NT2/D1 (cell line): ENCODE measurements at places on chromosomes 1 and 21.
A peak's percentile ranks its signal among the peaks of the same experiment; 100 is the strongest.

DNA sequence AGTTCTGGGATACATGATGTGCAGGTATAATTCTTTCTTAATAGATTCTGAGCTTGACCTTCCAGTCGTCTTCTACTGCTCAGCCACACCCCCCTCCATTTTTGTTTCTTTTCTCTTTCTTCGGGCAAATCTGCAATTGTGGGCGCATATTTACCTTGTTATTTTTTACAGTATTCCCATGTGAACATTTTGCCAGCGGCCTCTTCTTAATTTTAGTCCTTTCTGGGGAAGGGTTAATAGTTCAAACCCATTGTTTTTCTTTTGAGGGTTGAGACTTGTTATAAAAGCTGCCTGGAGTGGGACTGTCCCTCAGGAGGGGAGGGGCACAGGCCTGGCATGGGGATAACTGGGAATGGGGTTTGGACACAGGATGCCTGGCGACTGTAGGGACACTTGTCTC, 40.3 kb downstream of the PBX1 start:
- DNase-seq: no peak

- DNase-seq: no peak
Observed at GRCh38 chr1:171794085-171794484, 12.6 kb downstream of the METTL13 start.

- DNase-seq: peak; percentile 78
Observed at GRCh38 chr1:199551967-199552565, 475.4 kb upstream of the NR5A2 start.

- no peak for DNase-seq
Observed at GRCh38 chr1:192003295-192004077, 154.8 kb upstream of the RGS18 start.

DNA sequence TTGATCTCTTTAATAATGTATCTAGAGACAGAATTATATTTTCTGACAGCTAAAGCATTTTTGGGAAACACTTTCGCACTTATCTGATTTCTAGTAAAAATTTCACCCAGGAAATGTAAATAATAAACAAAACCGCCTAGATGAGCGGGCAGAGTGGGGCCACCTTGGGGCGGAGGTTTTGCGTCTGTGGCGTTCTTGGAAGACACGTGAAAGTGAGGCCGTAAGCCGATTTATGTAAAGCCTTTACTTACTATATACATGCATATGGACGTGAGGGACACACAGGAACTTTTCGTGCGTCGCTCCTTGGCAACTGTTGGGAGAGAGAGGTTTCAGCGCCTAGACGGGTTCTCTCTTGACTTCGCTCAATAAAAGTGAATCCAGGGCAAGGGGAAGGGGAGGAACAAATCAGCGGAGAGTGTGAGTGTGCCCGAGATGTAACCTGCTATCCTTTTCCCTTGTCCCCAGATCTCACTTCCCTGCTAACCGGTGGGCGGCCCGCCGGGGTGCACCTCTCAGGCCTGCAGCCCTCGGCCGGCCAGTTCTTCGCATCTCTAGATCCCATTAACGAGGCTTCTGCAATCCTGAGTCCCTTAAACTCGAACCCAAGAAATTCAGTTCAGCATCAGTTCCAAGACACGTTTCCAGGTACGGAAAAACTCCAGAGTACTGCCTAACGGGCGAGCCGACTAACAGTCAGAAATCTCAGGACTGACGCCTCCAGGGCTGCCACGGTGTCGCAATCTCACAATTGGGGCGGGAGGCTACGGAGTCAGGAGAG, 1.7 kb downstream of the HLX start:
- peak; percentile 44 for DNase-seq

GRCh38 chr1:65422241-65423203, 2.1 kb downstream of the LEPR start:
- no peak for DNase-seq

DNA sequence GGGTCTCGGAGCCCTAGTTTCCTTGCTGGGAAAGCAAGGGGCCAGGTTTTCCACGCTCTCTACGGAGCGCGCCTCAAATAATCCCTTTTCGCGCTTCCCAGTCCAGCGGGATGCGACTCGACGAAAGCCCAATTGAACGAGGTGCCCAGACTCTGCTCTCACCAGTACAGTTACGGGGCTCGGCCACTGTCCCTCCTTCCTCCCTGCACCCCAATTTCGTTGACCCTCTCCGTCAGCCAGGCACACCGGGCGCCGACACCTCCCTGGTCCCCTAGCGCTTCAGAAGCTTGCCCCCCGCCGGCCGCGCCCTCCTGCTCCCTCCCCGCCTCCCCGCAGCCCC, 389 bp downstream of the SEMA6C start:
- no peak for DNase-seq

DNA sequence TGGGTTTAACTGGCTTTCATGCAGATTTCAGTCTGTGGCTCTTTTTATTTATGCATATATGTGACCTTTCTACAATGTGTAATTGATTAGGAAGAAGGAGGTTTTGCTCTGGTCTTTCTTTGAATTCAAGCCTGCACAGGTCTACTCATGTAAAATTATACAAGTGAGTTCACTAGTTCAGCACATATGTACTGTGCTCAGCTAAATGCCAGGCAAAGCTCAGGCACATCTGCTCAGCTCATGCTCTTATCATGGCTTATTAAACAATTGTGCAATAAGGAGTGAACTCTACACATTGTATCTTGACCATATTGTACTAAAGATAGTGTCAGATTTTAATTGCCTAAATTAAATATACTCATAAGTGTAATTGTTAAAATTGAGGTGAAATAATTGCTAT, 378.4 kb downstream of the ADGRL2 start:
- no peak for DNase-seq

- DNase-seq: no peak
Observed at GRCh38 chr1:91732291-91733107, 153.5 kb downstream of the TGFBR3 start.

GRCh38 chr1:3783651-3784474, 11.3 kb downstream of the SMIM1 start:
- no peak for DNase-seq

DNA sequence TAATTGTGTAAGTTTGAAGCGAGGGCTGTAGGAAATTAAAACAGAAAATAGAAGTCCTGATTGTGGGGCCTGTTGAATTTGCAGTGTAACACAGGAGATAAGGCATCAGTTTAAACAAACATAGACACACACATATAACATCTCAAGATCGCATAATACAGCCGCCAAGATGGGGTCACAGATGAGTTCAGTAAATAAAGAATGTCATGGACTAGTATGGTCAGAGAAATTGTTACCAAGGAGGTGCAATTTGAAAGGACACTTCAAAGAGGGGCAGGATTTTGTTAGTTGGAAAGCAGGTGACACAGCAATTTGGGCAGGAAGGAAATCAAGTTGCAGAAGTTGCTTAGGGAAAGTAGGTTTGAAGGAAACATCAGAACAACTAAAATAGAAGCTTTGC, 450.0 kb downstream of the USP25 start:
- no peak for DNase-seq

DNA sequence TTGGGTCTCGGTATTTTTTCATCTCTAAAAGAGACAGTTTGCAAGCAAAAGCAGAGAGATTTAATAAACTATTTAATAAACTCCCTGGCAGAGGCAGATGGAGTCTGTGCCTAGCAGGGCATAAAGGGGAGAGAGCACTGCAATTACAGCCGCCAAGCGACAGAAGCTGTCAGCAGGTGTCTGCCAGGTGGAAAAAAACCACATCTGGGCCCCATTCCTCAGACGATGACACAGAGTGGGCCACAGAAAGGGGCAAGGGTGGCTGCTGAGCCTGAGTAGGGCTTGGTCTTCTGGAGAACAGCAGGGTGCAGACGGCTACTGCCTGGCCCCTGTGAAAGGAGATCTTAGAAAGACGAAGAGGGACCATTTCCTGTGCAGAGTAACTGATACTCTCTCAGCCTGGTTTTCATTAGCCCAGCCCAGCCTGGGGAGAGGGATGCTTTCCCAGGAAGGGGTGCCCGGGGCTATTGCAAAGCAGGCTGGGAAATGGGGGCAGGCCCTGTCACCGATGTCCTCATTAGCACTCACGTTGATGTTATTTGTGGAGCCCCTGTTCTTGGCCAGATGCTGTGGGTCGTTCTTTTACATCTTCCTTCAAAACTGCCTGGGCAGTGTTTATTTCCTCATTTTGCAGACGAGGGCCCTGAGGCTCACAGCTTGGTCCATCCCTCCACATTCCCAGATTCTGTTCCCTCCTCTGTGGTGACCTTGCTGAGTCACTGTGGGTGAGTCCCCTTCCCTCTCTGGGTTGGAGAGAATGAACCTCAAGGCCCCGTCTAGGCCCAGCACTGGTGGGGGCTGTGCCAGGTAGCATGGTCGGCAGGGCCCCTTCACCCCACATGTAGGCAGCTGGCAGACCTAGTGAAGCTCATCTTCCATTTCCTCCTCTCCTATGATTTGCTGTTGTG, 472.7 kb downstream of the PTPRU start:
- DNase-seq: no peak

- DNase-seq: no peak
Observed at GRCh38 chr1:216742625-216743024, 19.4 kb upstream of the ESRRG start.

GRCh38 chr1:193661385-193661784, 475.0 kb upstream of the B3GALT2 start:
- DNase-seq: no peak

- DNase-seq: no peak
Observed at GRCh38 chr1:8560035-8560434, 242.1 kb downstream of the SLC45A1 start.

DNA sequence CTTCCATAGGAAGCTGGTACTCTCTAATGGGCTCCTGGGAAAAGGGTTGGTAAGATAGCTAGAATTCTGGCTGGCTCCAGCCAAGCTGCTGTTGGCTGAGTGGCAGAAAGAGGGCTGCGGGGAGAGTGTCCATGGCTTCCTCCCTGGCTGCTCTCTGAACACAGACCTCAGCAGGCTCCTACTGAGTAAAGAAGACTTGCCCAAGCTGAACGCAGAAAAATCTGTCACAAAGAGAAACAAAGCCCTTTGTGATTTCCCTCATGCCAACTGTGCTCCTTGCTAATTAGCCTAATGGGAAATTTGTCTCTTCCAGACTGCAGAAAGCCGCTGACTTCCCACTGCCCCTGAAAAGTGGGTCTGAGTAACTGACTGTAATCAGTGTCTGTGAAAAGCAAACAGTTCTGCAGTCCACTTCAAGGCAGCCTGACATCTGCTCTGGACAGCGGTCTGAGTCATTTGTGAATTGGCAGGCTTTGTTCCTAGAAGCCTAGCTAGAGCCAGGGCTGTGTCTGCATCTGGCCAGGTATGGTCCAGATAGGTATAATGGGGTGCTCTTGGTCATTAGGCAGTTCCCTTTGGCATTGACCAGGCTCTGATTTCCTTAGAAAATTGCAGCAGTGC, 282.8 kb downstream of the ZNF648 start:
- DNase-seq: no peak

DNA sequence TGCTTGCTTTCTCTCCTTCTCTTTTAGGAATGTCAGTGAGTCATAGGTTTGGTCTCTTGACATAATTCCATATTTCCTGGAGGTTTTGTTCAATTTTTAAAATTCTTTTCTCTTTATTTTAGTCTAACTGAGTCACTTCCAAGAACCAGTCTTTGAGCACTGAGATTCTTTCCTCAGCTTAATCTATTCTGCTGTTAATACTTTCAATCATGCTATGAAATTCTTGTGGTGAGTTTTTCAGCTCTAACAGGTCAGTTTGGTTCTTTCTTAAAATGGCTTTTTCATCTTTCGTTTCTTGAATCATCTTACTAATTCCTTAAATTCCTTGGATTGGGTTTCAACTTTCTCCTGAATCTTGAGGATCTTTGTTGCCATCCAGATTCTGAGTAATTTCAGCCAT, 321.0 kb downstream of the PTBP2 start:
- DNase-seq: no peak

GRCh38 chr1:170426596-170426995, 105.4 kb upstream of the GORAB start:
- peak; percentile 13 for DNase-seq

DNA sequence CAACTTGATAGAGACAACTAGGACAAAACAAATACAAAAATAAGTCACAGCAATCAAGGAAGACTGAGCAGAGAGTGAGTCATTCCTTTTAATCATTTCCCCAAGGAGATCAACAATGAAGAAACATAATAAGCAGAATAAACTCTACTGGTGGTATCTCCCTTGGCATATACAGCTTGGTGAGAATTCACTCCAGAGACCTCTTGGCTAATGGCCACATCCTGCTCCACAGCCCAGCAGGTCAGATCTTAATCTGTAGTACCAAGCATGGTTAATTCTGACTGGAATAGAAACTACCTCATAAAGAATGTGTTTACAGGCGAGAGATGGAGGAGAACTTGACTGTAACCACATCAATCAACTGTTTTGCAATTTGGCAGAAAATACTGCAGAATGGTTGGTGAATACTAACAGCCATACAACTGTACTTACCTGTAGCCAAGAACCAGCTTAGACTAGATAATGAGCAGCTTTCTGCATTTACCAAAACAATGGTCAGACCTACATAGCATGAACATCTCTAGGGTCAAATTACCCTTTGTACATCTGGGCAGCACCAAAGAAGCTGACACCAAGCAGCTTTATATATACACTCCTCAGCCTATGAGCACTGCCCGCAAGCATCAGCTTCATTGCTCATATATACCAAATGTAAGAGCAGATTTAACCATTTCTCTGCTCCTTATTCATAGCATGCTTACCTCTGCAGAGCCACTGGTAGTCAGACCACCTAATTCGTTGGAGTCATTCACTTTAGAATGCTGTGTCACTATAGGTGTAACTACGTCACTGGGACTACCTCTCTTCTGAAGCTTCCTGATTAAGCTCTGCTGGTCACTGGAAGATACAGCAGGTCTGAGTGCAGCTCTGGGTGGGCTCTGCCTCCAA, 51.0 kb downstream of the KIAA0319L start:
- no peak for DNase-seq

DNA sequence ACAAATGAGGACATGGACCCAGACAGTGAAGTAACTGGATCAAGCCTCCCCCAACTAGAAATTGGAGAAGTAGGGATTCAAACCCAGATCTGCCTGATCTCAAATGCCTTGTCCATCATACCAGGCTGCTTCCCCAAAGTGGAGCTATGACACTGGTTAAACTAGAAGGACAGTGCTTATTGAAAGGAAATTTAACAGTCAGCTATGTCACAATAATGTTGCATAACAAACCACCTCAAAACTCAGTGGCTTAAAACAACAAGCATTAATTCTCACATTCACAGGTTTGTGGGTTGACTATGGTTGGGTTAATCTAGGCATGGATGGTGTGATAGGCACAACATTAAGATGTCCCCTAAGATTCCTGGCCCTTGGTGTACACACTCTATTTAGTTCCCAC, 107.1 kb downstream of the TAS1R2 start:
- no peak for DNase-seq

DNA sequence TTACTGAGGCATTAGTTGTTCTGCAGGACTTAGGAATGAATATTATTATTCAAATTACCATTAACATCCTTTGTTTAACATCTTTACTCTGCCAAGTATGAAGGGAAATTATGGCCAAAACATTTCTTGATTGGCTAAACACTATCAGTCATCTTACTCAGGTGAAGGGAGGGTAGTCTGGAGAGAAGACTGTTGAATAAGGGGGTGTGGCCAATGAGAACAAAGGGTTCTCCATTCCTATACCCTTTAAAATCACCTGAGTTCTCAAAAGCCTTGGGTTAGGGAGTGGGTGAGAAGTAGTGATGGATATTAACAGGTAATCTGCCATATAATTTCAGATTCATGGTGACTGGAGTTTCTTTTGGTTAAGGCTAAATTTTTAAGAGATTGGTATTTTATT, 19.3 kb downstream of the CRYZL1 start:
- DNase-seq: no peak
